ENCODE measurements at places on chromosomes 16 and 17.

DNA sequence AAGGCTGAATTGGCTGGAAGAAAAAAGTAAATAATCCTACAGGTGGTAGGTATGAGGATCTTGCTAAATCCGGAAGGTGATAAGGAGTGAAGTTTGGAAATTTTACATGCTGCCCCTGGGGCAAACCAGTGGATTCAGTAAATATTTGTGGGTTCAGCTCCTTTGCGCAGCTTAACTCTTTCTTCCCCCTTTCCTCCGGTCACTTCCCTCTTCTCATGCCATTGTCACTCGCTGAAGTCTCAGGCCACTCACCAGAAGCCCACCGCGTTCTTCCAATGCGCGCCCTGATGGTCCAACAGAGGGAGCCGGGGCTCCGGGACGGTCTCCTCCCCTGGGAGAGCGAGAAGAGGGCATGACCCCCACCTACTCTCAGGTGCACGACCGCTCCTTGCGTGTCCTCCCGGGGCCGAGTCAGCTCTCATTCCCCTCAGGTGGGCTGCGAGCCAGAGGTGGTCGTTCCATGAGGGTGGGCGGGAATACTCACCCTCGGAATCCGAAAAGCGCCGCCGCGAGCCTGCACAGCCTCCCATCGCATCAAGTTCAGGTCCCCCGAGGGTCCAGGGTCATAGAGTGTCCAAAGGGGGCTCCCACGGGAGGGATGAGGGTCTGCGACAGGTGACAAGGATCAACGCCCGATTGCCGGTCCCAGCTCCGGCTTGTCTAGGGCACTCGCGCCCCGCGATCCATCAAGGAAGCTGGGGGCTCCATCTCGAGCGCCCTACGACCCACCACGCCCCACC is 474 bp downstream of the CLN3 start:
- DNase-seq: no peak

- peak; percentile 7 for DNase-seq
Measured at GRCh38 chr17:1532836-1533602, 16.6 kb upstream of the INPP5K start.

DNA sequence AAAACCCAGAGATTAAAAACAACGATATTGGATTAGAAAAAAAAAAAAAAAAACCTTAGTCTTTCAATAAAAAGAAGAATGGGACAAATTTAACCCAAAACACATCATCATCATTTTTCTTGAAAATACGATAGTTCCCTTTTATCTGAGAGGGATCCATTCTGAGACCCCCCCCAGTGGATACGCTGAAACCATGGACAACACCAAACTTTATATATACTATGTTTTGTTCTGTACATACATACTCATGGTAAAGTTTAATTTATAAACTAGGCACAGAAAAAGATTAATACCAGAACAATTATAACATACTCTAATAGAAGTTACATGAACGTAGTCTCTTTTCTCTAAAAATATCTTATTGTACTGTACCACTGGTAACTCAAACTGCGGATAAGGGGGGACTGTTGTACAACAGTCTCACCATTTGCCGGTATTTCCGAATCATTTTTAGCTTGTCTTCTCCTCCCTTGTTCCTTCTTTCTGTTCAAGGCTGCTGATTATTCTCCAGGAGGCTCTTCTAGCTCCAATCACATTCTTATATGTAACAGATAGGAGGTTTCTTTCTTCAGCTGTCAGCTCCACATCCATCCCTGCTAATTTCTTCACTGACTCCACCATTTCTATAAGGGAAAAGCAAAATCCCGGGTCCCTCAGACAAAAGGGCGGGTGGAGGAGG is 37.0 kb downstream of the RNF135 start:
- DNase-seq: no peak

GRCh38 chr16:2364638-2365210 is 24.2 kb upstream of the ABCA3 start:
- DNase-seq: no peak

DNA sequence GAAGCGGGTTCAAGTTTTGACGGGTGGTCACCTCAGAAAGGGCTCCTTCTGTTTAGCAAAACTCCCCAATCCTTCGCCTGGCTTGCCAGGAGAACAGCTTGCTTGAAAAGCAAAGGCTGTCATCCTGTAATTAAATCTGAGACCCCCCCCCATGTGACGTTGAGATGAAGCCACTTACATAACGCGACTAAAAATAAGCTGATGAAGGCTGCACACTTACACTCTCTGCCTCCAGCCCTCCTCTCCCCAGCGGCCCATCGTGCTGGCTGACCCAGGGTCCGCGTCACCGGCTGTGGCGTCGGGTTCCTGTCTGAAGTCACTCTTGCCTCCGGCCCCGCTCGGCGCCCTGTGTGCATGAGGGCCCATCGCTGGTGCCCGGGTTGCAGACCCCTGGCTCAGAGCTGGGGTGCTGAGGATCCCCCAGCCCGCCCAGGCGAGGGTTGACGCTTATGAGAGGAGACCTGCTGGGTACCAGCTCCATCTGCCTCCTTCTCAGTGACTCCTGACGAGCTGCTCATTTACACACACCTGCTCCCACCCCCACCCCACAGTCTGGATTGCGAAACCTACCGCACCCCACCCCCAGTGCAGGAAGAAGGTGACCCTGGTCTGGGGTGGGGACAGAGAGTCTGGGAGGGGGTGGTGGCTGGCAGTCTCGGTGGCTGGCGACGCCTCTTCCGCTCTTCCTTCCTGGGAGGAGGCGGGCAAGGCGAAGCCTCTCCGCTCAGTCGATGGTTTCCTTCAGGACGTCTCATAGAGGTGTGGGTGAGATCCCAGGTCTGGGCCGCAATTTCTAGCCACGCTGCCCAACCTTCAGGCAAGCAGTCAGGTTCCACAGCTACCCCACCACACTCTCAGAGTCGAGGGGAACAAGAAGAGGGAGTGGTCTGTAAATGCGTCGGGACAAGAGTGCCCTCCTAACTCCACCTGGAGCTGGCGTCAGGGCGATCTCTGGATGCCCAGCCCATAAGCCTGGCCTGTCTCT is 3.1 kb upstream of the BAIAP2 start:
- DNase-seq: no peak

GRCh38 chr17:28685366-28685765 is 23.4 kb downstream of the SUPT6H start:
- DNase-seq: no peak

DNA sequence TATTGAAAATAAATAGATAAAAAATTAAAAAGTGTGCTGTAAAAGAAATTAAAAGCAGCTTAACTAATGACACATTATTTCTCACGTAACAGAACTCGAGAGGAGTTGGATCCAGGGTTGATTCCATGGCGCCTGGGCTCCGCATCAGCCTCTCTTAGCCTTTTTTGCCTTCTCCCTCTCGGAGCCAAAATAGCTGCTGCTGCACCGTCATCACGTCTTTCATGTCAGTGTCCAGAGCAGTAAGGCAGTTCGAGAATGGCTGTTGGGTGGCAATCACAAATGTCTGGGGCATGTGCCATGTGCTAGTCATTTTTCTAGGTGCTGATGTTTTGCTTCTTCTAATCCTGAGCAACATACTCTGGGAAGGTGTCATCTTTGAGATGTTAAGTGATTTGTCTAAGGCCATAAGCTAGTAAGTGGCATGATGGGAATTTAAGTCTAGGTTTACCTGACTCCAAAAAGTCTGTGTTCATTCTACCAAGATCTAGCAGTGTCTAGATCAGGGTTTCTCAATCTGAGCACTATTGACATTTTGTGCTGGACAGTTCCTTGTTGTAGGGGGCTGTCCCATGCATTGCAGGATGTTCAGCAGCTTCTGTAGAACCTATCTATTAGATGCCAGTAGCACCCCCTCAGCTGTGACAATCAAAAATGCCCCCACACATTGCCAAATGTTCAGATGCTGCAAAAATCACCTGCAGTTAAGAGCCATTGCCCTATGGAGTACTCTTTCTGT is 280.4 kb downstream of the HAPSTR1 start:
- DNase-seq: no peak

DNA sequence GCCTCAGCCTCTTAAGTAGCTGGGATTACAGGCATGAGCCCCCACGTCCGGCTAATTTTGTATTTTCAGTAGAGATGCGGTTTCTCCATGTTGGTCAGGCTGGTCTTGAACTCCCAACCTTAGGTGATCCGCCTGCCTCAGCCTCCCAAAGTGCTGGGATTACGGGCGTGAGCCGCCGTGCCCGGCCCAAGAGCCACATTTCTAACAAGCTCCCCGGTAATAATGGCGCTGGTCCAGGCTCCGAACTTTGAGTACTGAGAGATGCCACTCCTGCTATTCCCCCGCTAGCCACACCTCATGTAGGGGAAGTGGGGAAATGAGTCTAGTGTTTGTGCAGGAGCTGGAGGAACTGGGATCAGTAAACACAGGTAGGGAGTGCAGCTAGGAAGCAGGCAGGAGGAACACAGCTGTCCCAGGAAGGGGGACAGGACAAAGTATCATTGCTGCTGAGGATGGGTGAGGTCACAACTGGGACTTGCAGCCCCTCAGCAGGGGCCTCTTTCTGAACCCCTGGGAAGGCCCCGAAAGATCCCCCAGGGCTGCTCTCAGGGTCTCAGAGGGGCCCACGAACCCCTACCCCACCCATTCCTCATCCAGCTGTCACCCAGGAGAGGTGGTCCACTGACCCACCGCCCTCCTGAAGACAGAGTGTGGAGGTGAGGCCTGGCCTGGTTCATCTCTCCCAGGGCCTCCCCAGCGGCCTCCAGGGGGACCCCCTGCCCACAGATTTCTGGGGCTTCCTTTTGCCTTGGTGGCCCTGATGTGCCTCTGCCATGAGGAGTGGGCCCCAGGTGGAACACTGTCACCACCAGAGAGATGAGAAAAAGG is 3.7 kb upstream of the KREMEN2 start:
- no peak for DNase-seq

DNA sequence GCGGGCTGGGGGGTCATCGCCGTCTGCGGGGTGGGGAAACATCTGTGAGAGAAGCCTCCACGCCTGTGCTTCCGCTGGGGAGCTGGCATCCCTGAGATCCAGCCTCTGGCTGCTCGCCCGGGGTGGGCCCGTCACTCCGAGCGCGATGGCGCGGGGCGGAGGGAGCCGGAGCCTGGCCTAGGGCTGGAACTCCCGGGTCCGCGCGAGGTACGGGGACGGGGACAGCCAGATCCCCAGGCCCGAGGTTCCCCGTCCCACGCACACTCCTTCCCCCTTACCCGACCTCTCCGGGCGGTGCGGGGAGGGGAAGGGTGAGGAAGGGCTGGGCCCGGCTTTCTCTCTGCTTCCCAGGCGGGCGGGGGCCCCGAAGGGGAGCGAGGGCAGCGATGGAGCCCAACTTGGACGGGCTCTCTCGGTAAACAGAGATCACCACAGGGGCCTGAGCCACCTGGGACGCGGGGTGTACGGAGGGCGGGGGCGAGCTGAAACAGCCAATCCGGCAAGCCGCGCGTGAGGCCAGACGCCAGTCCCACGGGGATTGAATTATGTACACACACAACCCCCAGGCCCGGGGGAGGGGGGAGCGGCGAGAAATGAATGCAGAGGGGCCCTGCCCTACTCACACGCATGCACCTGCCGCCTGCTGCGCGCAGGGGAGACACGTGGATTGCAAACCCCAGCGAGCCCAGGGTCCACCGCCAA is at the start of gene SLC16A11:
Gene SLC16A11, minus strand, starts transcription at position 596 of the 702 bp plus-strand sequence. Its CDS starts 579 bp downstream, at position 17.
- no peak for DNase-seq

DNA sequence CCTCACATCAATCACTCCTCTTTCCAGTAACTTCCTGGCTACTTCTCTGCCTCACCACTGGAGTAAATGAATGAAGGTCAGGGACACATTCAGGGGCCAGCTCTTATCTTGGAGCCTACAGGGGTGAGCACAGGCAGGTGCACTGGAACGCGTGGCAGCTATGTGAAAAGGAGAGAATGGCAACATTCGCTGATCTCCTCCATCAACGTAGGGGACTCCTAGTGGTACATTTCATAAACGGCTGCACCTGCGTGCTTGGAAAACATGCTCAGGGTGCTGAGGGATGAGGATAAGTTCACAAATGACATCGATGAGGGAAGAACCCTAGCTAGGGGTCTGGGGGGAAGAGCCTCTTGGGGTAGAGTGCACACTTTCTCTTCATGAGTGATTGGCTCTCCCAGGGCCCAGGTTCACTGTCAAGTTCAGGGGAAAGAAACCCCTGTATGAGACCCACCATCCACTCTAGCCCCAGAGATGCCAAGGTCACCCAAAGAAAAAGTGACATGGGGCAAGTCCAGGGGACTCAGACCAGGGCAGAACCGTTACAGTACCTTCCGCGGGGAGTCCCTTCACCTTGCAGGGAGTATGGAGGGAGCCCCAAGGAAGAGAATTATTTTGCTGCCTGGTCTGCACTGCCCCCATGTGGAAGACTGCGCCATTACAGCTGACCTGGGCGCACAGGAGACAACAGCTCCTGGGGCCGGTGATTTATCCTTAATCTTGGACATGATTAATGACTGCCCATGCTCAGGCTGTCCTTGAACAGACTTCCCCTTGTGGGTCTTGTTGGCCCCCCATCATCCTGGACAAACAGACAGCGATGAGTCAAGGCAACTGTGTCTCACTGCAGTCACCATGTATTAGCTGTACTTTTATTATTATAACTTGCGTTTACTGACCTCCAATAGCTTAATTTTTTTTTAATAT is 30.1 kb downstream of the VAC14 start:
- DNase-seq: peak; percentile 38

GRCh38 chr17:55384643-55385232 is 36.9 kb downstream of the MMD start:
- no peak for DNase-seq

GRCh38 chr16:17203424-17203823 is 267.3 kb downstream of the XYLT1 start:
- no peak for DNase-seq

DNA sequence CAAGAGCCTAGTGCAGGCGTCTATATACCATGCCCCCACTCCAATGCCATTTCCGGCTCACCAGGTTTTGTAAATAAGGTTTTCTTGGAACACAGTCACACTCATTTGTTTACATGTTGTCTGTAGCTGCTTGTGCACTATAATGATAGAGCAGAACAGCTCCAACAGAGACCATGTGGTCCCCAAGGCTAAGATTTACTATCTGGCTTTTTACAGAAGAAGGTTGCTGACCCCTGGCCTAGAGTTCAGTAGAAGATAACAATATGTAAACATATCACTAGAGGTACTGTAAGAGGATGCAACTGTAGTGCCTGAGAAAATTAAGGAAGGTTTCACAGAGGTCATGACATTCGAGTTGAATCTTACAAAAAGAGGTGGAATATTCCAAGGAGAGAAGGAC is 66.3 kb downstream of the CACNG1 start:
- no peak for DNase-seq

DNA sequence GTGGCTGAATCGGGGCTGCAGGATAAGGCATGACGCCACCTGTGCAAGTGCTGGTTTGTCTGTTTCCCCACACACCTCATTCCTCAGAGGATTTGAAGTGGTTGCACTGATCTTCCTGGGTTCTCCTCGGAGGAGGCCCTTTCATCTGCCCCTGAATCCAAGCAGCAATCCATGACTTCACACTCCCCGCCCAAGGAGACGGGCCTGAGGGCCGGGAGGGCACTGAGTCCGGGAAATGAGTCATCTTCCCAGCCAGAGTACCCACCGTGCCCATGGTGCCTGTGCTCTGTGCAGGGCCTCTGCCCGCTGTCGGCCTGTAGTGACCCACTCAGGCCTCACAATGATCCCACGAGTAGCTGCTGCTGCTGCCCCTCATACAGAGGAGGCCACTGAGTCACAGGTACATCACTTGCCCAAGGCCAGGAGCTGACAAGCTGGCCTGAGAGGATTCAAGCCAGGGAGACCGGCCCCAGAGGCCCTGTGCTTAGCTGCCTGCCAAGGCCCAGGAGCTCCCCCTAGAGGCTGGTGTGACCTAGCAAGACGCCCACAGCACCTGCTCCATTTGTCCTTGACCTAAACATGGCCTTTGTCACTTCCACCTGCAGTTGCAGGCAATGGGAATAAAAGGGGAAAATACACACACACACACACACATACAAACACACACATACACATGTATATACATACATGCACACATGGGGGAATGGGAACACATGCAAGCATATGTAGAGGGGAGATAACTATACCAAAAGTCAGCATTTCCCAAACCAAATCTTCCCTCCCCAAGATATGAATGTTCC is 240.0 kb downstream of the C16orf95 start:
- DNase-seq: no peak

All from stimulated activated CD4-positive, alpha-beta T cell treated with anti-CD3 and anti-CD28 coated beads, TNF-alpha, amount 100 ng/mL, for 1 hour (primary cell).